ENCODE measurements at places on chromosomes 1 and 21. TPM values are rescaled to one million over a fixed set of nuclear protein-coding genes. Genes with fewer than 3 reads are reported as not detected.

Gene NPHP4
- 1.8 TPM for polyA plus RNA-seq

Gene LCE1A
- polyA plus RNA-seq: not detected

Gene S100A10
- 88.4 TPM for polyA plus RNA-seq

Gene PLPP3
- 55.4 TPM for polyA plus RNA-seq

Gene ATP1A4
- not detected for polyA plus RNA-seq

Gene LCE2C
- polyA plus RNA-seq: not detected

Gene PLD5
- not detected for polyA plus RNA-seq

Gene KRTAP11-1
- not detected for polyA plus RNA-seq

Gene SPRR1A
- not detected for polyA plus RNA-seq

Gene SAMD13
- polyA plus RNA-seq: 0.20 TPM

Gene TNFRSF1B
- 0.60 TPM for polyA plus RNA-seq

Gene CFAP141
- not detected for polyA plus RNA-seq

Gene MIXL1
- 0.09 TPM for polyA plus RNA-seq
